ENCODE measurements at places on chromosomes 12 and 14.

DNA sequence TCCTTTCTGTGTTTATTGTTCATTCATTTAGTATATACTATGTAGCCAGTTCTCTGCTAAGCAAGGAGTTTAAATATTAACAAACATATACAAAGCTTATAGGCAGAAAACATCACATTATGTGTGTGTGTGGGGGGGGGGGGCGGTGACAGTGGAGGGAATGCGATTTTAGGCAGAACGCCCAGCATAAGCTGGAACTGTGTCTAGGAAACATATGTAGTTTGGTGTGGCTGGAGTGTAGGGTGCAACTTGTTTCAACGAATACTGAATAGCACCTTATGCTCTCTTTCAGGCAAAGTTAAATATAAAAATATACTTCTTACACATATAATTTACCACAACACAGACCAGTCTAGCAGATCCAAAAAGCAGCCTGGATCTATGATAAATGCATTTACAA is 980.6 kb downstream of the SLC6A15 start:
- no peak for DNase-seq

- no peak for DNase-seq
Observed at GRCh38 chr12:107152315-107152714, 59.0 kb upstream of the CRY1 start.

- DNase-seq: no peak
Observed at GRCh38 chr12:728781-729180, 23.6 kb upstream of the WNK1 start.

DNA sequence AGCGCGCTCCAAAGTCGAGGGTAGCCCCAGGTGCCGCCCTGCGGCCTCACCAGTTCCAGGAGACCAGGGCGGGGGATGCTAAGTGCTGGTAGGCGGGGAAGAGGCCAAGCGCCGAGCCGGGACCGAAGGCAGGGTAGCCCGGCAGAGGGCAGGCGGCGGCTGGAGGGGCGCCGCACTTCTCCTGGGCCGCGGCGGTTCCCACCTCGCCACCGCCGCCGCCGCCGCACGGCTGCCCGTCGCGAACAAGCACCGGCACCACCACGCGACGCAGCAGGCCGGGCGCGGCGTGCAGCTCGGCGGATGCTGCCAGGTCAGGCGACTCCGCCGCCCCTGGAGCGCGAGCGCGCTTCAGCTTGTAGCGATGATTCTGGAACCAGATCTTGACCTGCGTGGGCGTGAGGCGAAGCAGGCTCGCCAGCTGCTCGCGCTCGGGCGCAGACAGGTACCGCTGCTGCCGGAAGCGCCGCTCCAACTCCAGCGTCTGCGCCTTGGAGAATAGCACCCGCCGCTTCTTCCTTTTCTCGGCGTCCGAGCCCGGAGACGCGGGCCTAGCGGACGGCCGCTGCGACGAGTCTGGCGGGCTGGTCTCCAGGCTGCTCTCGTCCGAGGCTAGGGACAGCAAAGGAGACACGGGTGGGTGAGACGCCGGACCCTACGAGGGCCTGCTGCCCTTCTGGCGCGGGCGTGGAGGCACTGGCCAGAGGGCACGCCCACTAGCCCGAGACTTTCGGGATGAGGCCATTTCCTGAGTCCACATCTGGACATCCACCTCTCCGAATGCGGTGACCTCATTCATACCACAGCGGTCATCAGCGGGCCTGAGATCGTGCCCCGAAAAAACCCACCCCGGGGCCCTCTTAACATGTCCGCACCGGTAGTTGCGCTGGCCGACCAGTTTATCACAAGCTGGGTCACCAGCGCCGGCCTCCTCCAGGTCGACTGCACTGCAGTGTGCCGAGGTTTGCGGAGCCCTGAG is 1.3 kb downstream of the NKX2-8 start:
- no peak for DNase-seq

DNA sequence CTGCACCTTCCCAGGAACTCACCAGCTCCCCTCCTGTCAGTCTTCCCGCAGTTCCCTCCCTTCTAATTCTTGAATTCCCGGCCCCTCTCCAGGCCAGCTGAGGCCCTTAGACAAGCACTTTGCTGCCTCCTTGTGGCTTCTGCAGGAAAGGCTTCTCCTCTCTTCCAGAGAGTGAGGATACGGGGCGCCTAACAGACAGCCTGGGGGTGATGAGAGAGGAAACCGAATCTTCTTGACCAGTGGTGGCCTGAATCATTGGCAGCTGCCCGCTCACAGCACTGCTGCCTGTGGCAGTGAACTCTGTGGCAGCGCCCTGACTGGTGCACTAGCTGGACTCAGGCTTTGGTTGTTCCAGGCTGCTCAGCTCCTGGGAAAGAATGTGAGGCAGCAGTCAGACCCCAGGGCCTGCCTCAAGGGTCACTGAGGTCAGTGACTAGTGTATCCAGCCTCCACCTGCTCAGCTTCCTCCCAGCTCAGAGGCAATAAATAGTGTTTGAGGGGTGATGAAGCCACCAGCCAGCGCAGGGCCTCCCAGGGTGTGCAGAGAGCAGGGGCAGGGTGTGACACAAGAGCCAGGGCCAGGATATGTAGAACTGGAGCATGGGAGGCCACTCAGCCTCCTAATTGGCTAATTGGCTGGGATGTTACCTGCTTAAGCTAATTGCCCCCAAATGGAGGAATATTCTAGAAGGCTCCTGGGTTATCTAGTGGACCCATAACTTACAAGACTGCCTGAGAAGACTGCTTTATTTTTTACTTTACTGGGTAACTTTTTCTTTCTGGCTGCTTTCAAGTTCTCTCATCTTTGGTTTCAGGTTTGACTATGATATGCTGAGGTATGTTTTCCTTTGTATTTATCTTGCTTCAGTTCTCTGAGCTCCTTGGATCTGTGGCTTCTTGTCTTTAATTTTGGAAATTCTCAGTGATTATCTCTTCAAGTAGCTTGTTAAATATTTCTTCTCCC is 12.9 kb upstream of the MCRS1 start:
- no peak for DNase-seq

GRCh38 chr12:16329594-16329993 is 17.9 kb upstream of the MGST1 start:
- DNase-seq: no peak

- no peak for DNase-seq
Observed at GRCh38 chr14:100904307-100905087, 975 bp upstream of the RTL1 start.

Measured in stimulated activated CD4-positive, alpha-beta T cell treated with anti-CD3 and anti-CD28 coated beads, Interleukin-15, amount 100 ng/mL, for 1 hour (primary cell).